ENCODE measurements at places on chromosomes 7 and 10.
A peak's percentile ranks its signal among the peaks of the same experiment; 100 is the strongest.

GRCh38 chr7:92260248-92260781 lies 14.5 kb downstream of the ANKIB1 start:
- DNase-seq, result no peak

DNA sequence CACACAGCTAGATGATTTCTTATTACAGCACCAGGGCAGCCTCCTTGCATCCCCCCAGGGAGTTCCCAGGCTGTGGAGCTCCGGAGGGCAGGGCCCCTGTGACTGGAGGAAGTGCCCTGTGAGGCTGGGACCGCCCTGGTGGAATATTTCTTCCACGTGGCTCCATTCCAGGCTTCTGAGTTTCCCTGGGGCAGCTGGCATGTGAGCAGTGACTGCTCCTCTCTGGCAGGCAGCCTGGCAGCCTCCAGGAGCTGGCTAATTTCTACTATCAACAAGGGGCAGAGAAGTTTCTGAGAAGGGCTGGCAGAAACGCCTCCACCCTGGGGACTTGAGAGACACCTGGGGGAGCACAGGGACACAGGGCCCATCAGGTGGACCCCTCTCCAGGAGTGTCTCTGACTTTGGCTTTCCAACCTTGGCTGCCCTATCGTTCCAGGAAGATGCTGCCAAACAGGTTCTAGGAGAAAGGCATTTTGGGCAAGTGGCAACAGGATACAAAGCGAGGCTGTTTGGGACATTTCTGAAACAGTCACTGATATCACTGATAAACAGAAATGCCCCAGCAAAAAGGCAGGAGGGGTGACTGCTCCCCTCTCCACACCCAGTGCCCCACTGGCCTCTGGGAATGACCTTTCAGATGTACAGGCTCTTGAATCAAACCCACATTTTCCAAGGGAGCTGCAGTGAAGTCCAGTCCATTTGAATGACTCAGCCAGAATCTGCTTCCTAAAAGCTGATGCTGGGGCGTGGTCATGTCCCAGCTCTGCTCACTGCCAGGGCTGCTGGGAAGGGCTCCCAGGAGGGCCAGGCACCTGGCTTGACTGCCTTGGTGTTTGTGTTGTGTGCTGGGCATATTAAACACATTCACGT lies 16.1 kb downstream of the MYOF start:
- peak; percentile 79 for DNase-seq

DNA sequence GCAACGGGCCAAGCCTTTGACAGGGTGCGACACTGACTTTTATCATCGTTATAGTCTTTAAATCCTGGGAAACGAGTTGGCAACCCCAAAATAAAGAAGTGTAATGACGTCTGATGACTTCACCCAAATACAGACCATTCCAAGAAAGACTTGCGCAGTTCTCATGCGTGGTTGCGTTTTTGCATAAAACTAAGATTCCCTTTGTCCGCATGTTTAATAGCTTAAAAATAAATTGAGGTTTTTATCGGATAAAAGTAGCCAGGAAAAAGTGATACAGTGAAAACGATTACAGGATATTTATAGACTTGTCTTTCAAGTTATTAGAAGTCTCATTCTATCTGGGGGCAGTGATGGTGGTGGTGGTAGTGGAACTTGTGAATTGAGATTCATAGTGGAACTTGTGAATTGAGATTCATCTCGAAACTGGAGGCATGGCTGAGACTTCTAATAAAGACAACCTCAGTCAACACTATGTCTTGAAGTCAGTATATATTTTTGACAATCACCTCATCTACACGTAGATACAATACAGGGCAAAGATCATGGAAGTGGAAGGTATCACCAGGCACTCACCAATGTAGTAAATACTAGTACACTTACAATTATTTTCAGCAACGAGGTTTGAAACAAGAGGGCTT lies 1.2 kb upstream of the NAMPT start:
- no peak for DNase-seq

GRCh38 chr7:54781134-54781920 lies 22.3 kb upstream of the SEC61G start:
- no peak for DNase-seq

GRCh38 chr7:144391823-144392255 lies 11.7 kb downstream of the NOBOX start:
- no peak for DNase-seq

DNA sequence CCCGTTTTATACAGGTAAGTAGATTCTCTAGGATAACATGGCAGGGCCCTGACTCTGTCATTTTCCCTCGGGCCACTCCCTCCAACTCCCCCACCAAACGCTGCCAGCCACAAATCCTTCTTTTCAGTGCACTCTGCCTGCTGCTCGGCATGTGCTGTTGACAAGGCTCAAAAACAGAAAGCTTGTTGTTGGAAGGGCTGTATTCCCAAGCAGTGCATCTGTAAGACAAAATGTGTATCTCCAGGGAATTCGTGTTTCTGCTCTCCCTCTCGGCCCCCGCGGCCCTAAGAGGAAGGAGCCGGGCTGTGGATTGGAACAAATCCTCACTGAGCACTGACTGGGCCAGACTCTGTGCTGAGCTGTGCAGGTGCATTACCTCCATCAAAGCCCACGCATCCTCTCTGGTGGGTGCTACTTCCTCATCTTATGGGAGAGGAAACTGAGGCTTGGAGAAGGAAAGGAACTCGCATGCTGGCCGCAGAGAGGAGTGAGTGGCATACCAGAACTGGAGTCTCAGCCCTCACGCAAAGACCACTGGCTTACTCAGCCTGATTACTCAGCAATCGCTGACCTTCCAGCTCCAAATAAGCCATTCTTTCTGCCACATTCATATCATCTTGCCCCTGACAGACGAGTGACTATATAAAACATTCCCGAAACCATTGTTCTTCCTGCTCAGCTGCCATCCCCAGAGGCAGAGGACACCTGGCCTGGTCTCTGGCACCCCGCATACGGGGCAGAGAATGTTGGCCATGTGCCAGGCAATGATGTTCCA lies 33.5 kb upstream of the ENO4 start:
- DNase-seq, result no peak

GRCh38 chr7:101905203-101905865 lies 87.9 kb downstream of the CUX1 start:
- DNase-seq, result no peak

GRCh38 chr10:128859738-128860386 lies 607.2 kb upstream of the MGMT start:
- DNase-seq, result peak; percentile 53

- no peak for DNase-seq
Measured at GRCh38 chr10:66842867-66843266, 83.0 kb upstream of the LRRTM3 start.

DNA sequence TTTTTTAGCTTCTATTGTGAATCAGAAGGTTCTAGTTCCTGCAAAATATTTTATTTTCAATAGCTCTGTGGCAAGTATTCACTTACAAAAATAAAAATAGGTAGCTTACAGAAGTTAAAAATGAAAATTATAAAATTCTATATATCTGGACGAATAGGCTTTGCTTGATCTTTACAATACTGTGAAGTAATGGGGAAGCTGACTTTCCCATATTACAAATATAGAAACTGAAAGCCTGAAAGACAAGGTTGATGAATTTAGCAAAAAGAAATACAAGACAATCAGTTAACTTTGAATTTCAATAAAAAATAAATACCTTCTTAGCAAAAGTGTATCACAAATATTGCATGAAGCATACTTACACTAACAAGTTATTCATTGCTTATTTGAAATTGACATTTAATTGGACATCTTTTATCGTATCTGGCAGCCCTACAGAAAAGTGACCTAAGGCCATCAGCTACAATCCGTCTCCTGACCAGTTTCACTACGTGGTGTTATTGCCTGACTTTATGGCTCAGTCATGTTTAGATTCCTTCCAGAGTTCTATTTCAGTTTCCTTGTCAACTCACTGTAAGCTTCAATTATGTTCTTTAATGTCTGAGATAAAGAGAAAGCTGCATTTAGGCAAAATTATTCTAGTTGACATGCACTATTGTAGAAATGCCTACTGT lies 310.5 kb upstream of the HGF start:
- no peak for DNase-seq

- DNase-seq, result no peak
Measured at GRCh38 chr10:3948843-3949242, 163.8 kb upstream of the KLF6 start.

DNA sequence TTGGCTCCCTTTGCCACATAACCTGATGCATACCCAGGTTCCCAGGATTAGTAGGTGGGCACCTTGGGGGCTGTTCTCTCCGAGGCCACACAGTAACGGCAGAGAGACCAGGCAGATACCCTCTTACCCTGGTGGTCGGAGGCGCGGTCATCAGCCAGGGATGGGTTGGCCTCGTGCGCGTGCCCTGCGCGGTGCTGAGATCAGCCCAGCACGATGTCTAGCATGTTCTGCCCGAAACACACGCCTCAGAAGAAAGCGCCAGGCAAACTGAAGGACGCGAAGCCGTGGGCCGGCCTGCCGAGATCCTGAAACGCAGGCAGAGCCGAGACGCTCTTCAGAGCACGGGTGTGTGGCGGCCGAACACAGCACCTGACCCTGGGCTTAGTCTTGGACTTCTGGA lies 34.7 kb upstream of the CFAP46 start:
- peak; percentile 34 for DNase-seq

GRCh38 chr7:18283045-18283444 lies 212.5 kb upstream of the HDAC9 start:
- DNase-seq, result no peak

DNA sequence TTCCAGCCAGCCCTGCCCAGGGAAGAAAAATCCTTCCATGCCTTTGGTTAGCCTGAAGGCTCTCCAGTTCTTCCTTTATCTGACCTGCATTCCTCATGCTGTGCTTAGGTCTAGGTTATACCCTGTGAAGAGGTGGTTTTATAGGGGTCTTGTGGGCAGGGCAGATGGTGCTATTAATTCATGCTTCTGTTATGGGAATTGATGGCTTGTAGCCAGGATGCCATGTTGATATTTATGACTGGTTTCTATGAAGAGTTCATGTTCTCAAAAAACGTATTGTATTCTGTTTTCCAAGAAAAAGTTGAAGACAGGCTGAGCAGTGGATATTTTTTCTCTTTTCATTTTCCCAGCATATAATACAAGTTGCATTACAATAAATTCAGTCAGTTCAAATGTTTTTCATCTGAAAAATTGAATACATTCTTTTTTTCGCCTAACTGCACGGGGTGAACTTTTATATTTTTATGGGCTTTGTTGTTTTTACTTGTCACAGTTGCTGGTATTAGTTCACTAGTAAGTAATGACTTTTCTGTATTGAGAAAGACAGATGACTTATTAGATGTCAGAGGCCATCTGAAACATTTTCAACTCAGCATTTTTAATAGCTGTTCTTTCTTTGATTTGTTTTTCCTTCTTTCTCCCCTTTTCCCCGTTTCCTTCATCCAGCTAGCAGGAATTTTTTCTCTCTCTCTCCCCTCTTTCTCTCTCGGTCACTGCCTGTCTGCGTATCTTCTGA lies 322.8 kb downstream of the LRMDA start:
- no peak for DNase-seq

- no peak for DNase-seq
Measured at GRCh38 chr7:5500777-5501350, 77.2 kb upstream of the TNRC18 start.

GRCh38 chr7:73811760-73812168 lies 19.0 kb upstream of the CLDN4 start:
- DNase-seq, result peak; percentile 73

DNA sequence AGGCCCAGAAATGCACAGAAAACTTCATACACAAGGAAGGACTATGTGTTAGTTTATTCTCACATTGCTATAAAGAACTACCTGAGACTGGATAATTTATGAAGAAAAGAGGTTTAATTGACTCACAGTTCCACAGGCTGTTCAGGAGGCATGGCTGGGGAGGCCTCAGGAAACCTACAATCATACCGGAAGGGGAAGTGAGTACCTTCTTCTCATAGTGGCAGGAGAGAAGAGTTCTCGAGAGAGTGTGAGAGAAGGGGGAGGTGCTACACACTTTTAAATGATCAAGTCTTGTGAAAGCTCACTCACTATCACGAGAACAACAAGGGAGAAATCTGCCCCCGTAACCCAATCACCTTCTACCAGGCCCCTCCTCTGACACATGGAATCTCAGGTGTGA lies 16.8 kb upstream of the RAMP3 start:
- no peak for DNase-seq

- DNase-seq, result no peak
Measured at GRCh38 chr7:123275036-123275753, 75.4 kb upstream of the SLC13A1 start.

DNA sequence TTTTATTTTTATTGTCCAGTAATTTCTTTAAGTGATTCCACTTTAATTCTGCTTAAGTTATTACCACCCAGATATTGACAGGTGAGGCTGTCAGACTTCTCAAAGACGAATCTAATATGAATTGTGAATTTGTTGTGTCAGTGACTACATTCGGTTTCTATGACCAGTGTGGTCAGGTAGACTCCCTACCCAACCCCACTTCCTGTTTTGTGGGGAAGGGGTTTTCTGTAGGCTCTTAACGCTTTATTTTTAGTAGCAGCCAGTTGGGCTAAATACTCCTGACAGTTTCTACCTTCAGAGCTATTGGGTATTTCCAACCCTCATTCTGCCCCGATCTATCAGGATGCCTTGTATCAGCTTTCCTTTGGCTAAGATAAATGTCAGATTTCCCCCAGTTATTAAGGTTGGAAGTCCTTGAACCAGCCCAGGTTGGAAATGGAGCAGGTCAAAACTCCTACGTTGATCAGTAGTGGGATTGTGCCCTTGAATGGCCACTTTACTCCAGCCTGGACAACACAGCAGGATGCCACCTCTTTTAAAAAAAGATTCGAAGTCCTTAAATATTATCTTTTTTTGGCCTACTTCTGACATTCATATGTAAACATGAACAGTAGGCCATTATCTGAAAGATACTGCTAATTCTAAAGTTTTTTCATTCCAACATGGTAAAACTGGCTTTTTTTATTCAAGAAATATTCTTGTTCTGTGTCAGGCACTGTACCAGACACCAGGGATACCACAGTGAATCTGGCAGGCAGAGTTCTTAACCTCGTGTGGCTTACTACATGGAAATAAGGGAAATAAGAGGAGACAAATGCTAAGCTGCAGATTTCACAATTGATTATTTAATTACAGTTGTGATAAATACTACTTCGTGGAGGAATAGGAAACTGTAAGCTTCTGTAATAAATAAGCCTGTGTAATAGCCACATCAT lies 133.3 kb upstream of the SAMD8 start:
- DNase-seq, result no peak

GRCh38 chr7:137916980-137917645 lies 70.3 kb upstream of the DGKI start:
- no peak for DNase-seq

DNA sequence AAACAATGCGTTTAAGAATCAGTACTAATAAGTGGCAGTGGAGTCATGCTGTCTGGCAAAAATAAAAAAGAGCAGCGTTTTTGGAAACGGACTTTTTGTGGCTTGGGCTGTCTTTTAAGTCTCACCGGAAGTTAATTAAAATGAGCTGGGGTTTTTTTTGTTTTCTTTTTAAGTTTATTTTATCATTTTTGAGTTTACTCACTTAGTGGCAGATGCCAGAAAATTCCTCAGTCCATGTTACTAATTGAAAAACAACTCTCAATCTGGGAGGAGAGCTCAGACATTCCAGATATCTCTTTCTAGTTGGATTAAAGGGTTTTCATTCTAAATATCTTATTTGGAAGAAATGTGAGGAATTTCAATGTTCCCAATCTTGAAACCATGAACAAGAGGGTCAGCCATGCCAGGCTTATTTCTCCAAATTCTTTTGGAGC lies 133.8 kb upstream of the AGR3 start:
- no peak for DNase-seq

All from sciatic nerve (tissue), 2 donors.